ENCODE measurements at places on chromosomes 4 and X.

GRCh38 chr4:156673483-156673882 lies 298.1 kb downstream of the PDGFC start:
- no peak for DNase-seq

DNA sequence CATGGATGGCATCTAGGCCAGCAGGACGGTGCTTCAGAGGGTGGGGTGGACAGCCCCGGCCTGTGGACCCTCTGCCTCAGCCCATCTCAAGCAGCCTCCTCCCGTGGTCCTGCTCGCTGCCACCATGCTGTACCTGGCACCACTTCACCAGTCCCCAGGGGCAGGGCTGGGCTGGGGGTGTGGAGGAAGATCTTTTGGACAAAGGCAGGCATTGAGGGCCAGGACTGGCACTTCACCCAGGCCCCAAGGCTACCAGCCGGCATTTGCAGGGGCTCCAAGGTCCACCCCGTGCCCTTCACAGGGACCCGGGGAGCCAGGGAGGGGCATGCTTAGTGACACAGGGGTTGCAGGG lies 713 bp downstream of the PLXNB3 start:
- peak; percentile 11 for DNase-seq

DNA sequence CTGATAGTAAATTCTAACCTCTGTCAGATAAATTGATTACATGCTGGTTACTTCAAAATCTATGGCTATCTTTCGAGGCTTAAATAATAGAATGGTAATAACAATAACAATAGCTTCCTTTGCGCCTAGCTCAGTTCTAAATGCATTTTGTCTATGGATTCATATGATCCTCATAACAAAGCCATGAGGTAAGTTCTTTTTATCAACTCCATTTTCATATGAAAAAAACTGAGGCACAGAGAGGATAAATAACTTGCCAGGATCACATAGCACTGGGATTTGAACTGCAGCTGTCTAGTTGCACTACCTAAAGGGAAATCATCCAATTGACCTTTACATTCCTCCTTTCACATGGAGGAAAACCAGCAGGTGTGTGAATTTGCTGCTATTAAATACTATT lies 108.6 kb upstream of the ARX start:
- DNase-seq = no peak

- DNase-seq = no peak
These were observed 174.1 kb upstream of the CXCL13 start for GRCh38 chr4:77431546-77431945.

DNA sequence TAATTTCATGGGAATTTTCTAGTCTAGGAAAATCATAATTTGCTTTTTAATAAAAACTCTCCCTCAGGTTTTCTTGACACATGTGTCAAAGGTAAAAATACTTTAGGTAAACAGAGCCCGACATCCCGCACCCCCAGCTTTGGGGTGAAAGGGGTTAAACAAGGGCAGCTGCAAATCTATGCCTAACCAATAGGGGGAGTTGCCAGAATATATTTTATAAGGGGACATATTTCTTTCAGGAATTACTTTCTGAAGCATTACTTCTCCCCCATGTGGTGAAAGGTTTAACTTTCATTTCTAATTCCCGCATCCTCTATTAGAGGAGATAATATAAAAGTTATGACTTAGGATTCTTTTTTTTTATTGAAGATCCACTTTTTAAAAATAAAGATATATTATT lies 53.9 kb upstream of the HEPH start:
- no peak for DNase-seq

All from right lobe of liver (tissue), 6 donors.